Nucleus accumbens (tissue), 56 donors: ENCODE measurements at places on chromosomes 7 and 10.

- DNase-seq: no peak
Observed at GRCh38 chr7:66173856-66174255, 31.3 kb upstream of the TPST1 start.

- no peak for DNase-seq
Observed at GRCh38 chr10:101631821-101632475, 43.8 kb downstream of the DPCD start.

- DNase-seq: no peak
Observed at GRCh38 chr10:9910446-9910845, 1107.2 kb upstream of the CELF2 start.

GRCh38 chr7:2393706-2394105 lies 9.7 kb upstream of the CHST12 start:
- no peak for DNase-seq

DNA sequence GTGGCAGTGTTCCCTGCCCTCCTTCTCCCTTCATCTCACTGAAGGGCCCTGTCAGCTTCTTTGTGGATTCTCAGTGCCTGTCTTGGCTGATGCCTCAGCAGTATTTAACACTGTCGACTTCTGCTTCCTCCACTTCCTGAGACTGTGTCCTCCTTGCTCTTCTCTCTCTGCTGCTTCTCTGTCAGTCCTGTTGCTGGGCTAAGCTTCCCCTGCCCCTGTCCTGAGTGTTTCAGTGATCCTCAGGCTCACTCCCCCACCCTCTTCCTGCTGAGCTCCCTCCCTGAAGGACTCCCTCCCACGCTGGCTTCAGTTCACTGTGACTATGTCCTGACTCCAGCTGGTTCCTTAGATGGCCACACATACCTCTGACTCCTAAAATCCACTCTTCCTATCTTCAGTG lies 64.9 kb downstream of the CREM start:
- DNase-seq: no peak

DNA sequence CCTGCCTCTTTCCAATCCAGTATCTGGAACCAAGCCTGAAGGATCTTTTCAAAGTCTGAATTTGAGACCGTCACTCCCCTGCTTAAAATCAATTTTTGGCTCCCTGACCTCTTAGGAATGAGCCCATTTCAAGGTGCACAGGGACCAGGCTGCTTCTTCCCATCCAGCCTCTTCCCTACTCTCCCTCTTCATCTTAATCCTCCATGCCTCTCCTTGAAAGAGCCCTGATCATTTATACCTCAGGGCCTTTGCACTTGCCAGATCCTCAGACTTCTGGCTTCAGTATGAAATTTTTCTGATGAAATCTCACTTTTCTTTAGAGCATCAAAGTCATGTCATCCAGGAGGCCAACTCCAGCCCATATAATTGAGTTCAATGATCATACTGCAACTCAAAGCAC lies 399.5 kb upstream of the CELF2 start:
- no peak for DNase-seq

DNA sequence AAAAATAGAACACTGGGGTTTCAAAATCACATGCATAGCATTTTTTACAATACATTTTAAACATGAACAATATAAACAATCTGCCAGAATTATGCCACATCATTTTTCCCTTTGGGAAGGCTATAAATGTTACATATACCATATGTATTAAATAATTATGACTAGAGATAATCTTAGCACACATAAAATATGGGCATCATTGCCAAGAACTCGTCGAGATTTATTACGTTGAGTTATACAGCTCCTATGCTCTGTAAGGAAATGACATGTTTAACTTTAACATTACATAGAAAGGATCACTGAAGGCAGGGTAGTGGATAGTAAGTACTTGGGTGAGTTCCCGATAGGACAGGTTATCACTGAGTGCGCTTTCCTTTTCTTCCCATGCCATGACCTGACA lies 267.8 kb downstream of the PARD3 start:
- no peak for DNase-seq

- no peak for DNase-seq
Observed at GRCh38 chr7:84017651-84018050, 176.9 kb downstream of the SEMA3A start.
